ENCODE measurements at places on chromosomes 3 and 15. TPM values are rescaled to one million over a fixed set of nuclear protein-coding genes. Genes with fewer than 3 reads are reported as not detected.

- DNase-seq: no peak
Observed at GRCh38 chr3:15997274-15997943, 177.1 kb upstream of the GALNT15 start.

DNA sequence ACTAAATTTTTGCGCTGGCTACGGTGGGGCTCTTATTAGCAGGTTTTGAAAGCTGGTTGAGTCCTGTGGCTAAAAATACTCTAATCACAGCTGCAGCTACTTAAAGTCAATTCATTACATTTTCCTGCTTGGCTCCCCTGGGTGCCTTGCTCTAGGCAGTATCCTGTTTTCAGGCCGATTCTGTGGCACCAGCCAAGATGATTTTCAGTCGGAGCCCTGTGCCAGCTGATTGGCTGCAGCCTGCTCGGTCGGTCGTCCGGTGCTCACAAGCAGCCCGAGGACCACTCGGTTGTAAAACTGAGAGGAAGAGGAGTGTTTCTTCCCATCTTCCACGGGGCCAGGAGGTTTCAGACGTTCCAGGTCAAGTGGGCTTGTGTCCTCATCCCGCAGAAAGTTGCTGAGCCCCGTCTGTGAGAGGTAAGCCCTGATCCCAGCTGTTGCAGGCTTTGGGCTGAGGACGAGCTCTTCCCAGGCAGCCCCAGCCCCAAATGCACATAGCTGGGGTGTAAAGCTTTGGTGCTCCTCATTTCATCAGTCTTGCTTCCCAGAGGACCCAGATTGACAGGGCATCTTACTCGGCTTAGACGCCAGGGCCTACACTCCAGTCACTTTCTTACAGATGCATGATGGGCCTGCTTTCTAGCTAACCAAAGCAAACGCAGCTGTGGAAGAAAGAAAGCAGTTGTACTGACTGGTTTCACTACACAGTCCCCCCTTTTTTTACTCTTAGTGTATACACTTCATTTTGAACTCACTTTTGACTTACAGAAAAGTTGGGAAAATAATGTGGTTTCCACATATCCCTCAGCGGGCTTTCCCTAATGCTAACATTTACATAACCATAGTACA lies 15.9 kb downstream of the LYSMD4 start:
- DNase-seq: peak; percentile 66

DNA sequence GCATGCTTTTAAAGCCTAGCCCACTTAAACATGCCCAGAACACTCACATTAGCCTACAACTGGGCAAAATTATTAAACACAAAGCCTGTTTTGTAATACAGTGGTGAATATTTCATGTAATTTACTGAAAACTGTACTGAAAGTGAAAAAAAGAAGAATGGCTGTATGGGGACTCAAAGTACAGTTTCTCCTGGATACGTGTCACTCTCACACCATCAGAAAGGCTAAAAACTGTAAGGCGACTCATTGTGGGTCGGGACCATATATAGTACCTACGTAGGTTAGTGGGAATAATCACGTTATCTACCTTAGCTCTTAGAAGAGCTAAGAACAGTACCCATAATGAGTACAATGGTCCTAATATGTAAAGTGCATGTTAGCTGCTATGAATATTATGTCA lies 80.2 kb upstream of the SPATA12 start:
- no peak for DNase-seq

DNA sequence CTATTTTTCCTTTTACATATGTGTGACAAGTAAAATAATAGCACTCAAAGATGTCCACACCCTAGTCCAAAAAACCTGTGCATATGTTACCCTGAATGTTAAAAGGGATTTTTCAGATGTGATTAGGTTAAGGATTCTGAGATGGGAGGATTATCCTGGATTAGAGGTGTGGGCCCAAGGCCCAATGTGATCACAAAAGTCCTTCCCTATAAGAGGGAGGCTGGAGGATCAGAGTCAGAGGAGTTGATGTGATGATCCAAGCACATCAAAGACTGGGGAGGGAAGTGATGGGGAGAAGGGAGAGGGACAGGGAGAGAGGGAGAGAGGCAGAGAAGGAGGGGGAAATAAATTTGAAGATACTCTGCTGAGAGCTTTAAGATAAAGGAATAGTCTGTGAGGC lies 512.6 kb downstream of the PLOD2 start:
- DNase-seq: no peak

GRCh38 chr3:178182337-178182779 lies 353.9 kb upstream of the KCNMB2 start:
- no peak for DNase-seq

GRCh38 chr15:25793354-25794050 lies 69.6 kb downstream of the ATP10A start:
- DNase-seq: no peak

DNA sequence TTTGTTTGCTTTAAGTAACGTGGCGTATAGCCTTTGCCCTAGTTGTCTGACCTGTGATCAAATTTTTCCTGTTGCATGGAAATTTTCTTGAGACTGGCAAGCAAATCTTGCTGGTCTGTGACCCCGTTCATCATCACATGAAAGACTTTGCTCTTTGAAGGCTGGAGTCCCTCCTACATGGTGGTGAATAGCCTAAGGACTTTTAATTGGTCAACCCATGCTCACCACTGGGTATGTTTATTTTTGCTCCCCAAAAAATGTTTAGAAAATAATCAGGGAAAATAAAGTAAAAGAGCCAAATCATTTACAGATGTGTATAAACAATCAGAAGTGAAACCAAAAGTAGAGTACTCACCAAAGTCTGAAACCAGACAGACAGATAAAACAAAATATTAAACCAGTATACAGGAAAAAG lies 1075.3 kb upstream of the ALCAM start:
- no peak for DNase-seq

GRCh38 chr15:95261546-95261945 lies 1030.2 kb downstream of the MCTP2 start:
- DNase-seq: no peak

DNA sequence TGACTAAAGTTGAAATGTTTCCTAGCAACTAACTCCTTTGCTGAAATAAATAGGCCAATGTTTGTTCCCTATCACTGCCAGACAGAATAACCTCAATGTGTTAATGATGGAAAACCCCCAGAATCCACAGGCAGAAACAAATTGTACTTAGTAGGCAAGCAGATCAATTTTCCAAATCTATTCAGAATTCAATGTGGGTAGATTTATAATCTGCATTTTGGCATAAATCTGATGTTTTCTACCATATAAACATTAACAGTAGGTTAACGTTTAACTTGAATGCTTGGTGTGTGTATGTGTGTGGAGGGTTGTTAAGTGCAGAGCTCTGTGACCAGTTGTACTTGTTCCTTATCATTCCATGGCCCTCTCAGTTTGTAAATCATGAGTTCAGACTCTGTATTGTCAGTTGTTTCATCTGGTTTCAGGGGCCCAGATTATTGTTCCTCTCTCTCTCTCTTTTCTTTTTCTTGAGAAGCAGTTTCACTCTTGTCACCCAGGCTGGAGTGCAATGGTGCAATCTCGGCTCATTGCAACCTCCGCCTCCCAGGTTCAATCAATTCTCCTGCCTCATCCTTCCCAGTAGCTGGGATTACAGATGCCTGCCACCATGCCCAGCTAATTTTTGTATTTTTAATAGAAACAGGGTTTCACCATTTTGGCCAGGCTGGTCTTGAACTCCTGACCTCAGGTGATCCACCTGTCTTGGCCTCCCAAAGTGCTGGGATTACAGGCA lies 32.8 kb downstream of the PLSCR1 start:
- no peak for DNase-seq

GRCh38 chr3:46360907-46361306 lies 7.0 kb downstream of the CCR2 start:
- peak; percentile 47 for DNase-seq

DNA sequence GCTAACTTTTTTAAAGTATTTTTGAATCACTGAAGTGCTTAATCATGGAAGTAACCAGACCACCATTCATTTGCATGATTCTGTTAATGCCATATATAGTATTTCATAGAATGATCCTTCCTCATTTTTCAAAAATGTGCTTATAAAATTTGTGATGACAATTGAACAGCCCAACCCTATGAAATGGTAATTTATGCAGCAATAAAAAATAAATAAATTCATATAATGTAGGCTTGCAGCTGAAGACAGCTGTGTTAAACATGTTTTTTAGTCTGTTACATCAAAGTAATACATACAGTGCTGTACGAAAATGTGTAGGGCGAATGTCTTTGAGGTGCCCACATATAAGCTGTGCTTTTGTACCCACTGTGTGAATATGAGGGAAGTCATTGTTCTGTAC lies 131.7 kb downstream of the FILIP1L start:
- no peak for DNase-seq

DNA sequence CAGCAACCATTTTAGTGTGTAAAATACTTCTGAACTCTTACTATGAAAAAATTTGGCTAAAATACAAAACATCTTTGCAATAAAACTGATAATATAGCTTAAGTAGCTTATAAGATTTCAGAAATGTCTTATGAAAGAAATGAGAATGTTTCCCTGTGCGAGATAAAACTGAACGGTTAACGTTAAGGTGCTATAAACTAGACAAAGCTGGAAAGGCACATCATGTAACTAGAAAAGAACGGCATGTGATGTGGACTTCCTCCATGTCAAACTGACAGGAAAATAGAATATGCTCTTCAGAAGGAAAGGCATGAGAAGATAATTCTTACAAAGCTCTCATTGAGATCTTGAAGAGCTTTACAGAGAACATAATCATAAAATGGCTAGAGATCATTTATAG lies 36.5 kb downstream of the NCK1 start:
- no peak for DNase-seq

- no peak for DNase-seq
Observed at GRCh38 chr3:183244981-183245476, 8.0 kb upstream of the B3GNT5 start.

- no peak for DNase-seq
Observed at GRCh38 chr15:50676799-50677483, 9.7 kb downstream of the TRPM7 start.

DNA sequence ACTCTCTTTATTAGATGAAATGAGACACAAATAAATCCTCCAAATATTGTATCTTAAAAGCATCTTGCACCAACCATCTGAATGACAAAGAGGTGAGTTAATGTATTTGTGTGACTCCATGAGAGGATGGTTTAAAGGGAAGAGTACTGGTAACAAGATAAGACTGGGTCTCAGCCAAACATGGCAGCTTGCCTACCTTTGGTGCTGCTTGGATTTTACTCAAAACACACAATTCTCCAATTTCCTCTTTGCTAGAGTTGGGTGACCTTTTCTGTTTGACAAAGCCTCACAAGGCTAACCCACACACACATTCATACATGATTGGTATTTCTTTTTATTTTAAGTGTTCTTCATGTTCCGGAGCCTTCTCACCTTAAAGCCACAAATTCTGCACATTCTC lies 506.4 kb downstream of the FGF12 start:
- no peak for DNase-seq

Gene TICRR
- total RNA-seq: 0.05 TPM

Gene KIAA1143
- 32.8 TPM for total RNA-seq

Gene ACP3
- 1.3 TPM for total RNA-seq

Gene TMEM158
- total RNA-seq: 0.48 TPM

Gene GLT8D1
- 29.7 TPM for total RNA-seq

Gene CXCR6
- total RNA-seq: 0.22 TPM

Gene XYLB
- 1.5 TPM for total RNA-seq

Gene ATP13A5
- not detected for total RNA-seq

Gene TUSC7
- not detected for total RNA-seq

Gene RTP3
- total RNA-seq: not detected

Gene ESYT3
- total RNA-seq: 0.65 TPM

Gene PPARG
- 23.6 TPM for total RNA-seq

Gene SUSD5
- 2.4 TPM for total RNA-seq

Gene TMEM45A
- total RNA-seq: 3.6 TPM

Measured in Right ventricle myocardium superior (tissue), 1 donor.